Activated CD4-positive, alpha-beta T cell treated with anti-CD3 and anti-CD28 coated beads, Interleukin-2, amount 50 U/mL, for 24 hours (primary cell): ENCODE measurements at places on chromosomes 13 and 19.

DNA sequence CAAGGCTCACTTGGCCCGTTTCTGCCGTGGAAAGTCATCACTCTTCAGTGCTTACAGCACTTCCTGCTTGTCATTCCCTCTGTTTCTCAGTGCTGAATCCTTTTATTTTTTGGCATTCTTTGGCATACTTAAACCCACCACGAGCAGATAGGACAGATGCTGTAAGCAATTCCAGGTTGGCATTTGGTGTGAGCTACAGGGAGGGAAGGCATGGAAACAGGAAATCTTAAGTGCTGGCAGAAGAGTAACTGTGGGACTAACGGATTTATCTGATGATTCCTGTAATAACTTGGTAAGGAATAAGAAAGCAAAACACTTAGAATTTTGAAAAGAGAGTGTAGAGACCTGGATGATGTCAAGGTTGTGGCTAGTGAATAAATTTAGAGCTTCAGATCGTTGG lies 273.4 kb downstream of the GPC6 start:
- no peak for DNase-seq

DNA sequence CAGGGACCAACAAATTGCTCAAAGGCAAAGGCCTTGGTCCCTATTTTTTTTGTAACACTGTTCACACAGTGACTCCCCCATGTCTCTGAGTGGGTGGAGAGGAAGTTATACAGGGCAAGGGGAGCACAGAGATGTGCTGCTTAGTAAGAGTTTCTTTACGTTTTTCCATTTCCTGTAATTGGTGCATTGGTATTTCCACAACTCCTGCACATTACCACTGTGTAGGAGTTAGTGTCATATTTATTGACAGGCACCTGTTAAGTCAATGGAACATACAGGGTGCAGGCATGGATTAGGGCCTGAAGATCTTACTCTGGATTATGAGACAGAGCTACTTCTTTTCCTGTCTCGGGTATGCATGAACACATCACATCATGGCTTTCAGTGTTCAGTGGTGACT lies 45.2 kb downstream of the SOX21 start:
- DNase-seq = peak; percentile 21

DNA sequence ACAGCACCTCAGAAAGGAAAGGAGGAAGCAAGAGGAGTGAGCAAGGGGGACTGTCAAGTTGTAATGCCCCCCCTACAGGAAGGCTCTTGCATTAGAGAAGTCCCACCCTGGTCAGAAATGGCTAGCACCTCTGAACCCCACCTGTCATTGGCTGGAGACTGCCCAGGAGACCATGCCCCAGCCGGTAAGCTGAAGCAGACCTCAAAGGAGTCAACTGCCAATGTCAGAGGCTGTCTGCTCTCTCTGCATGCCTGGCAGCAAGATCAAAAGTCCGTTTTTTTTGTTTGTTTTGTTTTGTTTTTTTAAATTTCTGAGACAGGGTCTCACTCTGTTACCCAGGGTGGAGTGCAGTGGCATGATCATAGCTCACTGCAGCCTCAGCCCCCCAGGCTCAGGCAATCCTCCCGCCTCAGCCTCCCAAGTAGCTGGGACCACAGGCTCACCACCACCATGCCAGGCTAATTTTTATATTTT lies 8.1 kb upstream of the BCL3 start:
- DNase-seq = no peak

- no peak for DNase-seq
Measured at GRCh38 chr19:12938779-12939601, 581 bp downstream of the CALR start.

- DNase-seq = no peak
Measured at GRCh38 chr13:23741879-23742510, 147.2 kb downstream of the MIPEP start.

DNA sequence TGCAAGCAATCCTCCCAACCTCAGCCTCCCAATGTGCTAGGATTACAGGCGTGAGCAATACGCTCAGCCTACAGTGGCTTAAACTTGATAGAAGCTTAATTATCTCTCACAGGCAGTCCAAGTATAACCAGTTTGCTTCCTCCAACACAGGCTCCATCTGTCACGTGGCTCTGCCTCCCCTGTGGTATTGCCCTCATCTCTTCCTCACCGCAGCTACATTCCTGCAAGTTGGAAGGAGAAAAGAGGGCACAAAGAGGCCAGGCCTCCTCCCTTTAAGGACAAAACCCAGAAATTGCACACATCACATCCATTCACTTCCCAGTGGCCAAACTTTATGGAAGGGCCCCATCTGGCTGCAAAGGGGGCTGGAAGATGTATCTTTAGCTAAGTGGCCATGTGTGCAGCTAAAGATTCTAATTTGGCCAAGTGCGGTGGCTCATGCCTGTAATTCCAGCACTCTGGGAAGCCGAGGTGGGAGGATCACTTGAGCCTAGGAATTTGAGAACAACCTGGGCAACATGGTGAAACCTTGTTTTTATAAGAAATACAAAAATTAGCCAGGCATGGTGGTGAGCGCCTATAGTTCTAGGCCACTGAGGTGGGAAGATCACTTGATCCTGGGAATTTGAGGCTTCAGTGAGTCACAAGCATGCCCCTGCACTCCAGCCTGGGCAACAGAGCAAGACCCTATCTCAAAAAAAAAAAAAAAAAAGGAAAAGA lies 3.1 kb upstream of the SDHAF1 start:
- DNase-seq = no peak

DNA sequence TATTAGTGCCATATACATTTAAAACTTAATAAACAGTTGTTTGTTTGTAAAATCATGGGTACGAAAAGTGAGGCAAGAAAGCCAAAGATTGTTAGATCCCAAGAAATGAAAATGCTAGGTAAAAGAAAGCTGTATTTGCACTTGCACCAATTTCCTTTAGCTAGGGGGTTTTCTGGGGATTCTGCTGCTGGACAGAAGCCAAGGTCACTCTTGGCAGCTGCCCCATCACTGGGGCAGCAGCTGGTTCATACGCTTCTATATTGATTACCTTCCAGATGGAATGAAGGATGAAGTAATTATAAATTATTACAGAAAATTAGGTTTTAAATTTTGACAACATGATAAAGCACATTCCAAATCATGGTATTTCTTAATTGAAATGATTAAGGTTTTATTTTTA lies 127.4 kb downstream of the SLITRK5 start:
- DNase-seq = no peak

GRCh38 chr19:1057176-1057855 lies 9.7 kb upstream of the ARHGAP45 start:
- no peak for DNase-seq

DNA sequence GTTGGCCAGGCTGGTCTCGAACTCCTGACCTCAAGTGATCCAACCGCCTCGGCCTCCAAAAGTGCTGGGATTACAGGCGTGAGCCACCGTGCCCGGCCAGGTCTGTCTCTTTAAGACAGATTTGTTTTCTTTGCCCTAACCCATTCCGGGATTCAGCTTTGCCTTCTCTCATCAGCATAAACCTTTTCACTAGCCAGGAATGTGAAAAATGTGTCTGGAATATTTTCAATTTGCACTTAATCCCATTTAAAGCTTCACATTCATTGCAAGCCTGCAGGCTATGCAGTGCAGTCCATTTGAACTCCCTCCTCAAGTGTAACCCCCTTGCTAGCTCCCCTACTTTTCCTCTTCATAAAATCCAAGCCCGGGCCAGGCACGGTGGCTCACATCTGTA lies 880 bp upstream of the TMEM160 start:
- no peak for DNase-seq

DNA sequence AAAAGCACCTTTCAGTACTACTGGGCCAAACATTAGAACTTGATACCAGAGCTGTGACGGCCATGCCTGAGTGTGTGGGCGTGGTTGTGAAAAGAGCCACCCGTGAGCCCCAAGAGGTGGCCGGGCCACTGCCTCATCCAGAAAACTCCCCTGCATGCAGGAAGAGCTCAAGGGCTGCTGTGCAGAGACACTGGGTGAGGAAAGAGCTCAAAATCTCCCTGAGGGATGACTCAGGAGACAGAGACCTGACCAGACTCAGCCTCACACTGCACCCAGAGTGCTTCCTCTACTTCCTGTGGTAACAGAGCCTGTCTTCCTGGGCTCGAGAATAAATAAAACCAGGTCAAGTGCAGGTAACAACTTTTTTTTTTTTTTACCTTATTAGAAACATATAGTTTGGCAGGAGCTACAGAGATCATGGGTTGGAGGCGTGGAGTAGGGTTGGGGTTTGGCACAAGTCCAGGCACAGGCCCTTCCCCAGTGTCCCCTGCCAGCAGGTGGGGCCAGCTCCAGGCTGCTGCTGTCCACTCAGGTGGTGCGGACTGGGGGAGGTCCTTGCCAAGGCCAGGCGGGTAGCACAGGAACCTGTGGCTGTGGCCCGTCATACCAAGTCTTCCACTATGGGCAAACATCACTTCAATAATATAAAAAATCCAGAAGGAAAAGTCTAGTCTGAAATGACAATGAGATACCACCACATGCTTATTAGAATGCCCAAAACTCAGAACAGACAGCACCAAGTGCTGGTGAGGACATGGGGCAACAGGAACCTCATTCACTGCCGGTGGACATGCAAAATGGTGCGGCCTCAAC lies 25.5 kb downstream of the ELL start:
- no peak for DNase-seq

DNA sequence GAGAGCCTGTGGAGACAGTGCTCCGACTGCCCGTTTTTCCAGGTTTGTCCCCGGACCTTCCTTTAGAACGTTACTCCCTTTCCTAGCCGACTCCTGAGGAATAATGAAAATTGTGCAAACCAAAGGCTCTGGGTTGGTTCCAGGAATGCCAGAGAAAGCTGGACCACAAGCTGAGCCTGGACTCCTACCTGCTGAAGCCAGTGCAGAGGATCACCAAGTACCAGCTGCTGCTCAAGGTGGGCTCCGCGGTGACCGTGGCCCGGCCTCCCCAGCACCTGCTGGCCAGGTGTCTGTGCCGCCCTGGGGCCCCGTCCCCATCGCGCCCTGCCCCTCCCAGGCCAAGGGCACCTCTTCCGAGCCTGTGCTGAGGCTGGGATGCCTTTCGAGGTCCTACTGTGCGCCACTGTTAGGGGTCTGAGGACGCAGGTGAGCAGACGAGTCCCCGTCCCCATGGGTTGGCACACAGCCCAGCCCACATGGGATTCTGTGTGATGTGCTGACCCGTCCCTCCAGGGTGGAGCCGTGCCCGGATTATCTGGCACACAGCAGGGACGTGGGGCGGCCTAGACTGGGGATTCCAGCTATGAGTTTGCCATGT lies 20.5 kb upstream of the F7 start:
- no peak for DNase-seq

DNA sequence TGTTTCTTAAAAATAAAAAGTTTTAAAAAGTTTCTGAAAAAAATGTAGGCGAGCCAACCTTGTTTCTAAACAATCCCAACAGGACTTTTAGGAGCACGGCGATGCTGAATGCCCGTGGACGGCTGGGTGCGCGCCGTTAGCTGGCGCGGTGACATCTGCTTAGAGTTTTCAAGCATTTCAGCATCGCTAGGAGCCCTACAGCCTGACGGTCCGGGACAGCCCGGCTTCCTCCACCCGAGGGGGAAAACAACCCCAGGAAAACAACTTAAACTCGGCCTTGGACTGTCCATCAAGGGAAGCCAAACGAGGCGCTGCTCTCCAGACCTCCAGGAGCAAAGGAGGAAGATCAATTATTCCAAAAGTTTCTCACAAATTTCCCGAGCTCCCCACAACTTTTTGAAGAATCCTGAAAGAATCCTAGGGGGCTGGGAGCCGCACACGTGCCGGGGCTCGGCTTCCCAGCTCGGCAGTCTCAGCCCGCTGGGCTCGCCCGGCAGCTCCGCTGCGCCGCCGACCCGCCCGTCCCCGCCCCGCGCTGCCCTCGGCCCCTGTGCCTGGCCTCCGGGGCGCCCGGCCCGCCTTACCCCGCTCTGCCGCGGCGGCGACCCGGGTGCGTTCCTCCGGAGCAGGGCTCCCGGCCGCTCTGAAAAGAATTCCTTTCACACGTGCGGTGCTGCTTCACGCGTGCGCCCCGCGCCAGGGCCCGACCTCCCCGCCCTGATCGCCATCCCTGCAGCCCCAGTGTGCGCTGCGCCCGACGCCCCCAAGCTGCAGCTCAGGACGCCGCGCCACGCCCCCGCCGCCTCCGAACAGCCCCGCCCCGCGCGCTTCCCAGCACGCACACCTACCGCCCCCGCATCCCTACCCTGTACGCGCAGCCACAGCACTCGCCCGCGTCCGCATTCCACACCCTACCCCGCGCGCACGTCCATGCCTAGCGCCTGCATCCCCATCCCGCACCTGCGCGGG lies at the start of gene GJA3:
GJA3 (minus strand) TSS at position 747 of the 969 bp plus-strand sequence. CDS start 17,764 bp downstream, outside the sequence.
- DNase-seq = peak; percentile 6

DNA sequence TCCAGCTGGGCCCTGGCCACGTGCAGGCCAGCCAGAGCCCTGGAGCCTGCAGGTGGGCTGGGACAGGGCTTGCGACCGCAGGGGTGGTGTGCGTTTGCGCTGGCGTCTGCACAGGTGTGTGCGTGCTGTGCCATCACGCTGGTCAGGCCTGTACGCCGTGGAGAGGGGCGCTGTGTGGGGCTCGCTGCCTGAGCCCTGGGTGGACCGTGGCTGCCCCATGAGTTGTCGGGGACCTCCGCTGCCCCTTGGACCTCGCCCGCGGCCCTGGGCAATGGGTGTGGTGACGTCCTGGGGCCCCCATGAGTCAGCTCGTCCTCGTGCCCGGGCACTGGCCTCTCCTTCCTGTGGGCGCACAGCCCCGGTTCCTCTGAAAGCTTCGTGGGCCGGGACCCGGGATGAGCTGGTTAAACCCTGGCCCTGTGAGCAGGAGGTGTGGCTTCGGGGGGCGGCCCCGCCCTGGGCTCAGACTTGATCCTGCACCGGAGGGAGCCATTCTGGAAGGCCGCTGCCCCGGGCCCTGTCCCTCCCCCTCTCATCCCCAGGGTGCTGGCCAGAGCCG lies 6.8 kb downstream of the CSNK1G2 start:
- no peak for DNase-seq

- no peak for DNase-seq
Measured at GRCh38 chr13:80029170-80029569, 311.8 kb downstream of the SPRY2 start.

DNA sequence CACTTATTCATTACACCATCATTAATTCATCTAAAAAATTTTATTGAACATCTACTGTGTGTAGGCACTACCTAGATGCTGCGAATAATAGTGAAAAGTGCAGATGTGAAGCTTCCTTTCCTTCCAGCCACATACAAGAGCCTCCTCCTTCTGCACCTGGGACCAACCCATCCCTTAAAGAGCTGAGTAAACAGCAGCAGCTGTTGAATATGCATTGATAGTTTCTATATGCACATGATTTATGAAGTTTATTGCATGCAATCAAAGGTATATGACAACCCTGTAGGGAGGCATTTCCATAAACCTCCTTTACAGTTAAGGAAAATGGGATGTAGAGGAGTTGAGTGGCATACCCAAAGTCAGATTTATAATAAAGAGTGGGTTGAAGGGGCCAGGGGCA lies 110.3 kb upstream of the IPO5 start:
- no peak for DNase-seq
